Fibroblast of skin of abdomen (primary cell): ENCODE measurements at places on chromosomes 16 and 17.

DNA sequence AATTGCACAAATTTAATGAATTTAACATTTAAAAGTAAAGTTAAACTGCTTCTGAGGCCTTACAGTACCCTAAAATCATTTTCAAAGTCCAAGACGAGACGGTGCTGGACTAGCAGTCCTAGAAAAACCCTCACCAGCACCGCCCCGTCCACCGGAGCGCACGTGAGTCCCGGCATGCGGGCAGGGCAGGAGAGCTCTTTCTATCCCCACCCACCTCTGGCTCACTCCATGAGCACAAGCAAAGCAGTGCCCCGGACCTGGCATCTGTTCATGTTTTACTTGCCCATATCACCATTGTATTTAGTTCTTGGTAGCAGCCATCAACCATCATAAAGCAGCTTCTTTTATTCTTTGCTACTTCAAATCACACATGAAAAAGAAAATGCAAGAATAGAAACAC lies 41.7 kb downstream of the ANKRD11 start:
- no peak for DNase-seq

DNA sequence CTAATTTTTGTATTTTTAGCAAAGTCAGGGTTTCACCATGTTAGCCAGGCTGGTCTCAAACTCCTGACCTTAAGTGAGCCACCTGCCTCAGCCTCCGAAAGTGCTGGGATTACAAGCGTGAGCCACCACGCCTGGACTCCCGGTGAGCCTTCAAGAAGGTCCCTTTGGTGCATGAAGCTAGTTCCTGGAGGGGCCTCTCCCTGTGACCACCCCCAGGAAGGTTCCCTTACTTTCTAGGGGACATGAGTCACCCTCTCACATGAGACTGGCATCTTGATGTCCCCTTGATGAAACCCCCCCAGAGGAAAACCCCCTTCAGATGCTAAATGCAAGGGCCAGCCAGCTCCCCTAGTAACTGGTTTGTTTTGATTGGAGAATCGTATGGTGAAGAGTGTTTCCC lies 12.8 kb downstream of the CARHSP1 start:
- DNase-seq: no peak

DNA sequence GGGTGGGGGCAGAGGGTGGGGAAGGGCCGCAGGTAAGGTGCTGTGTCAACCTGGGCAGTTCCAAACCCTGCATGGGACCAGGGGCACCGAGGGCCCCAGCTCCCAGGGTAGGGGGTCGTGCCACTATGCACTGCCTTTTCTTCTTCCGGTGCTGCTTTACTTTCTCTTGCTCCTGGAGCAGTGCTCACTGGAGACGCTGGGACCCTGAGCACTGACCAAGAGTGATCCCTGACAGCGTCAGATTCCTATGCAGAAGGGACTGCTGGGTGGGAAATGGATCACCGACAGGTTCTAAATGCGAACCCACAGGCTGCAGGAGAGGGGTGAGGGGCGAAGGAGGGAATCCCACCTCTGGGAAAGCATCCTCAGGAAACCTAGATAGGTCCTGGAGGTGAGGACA lies 470.1 kb downstream of the SOX9 start:
- no peak for DNase-seq

DNA sequence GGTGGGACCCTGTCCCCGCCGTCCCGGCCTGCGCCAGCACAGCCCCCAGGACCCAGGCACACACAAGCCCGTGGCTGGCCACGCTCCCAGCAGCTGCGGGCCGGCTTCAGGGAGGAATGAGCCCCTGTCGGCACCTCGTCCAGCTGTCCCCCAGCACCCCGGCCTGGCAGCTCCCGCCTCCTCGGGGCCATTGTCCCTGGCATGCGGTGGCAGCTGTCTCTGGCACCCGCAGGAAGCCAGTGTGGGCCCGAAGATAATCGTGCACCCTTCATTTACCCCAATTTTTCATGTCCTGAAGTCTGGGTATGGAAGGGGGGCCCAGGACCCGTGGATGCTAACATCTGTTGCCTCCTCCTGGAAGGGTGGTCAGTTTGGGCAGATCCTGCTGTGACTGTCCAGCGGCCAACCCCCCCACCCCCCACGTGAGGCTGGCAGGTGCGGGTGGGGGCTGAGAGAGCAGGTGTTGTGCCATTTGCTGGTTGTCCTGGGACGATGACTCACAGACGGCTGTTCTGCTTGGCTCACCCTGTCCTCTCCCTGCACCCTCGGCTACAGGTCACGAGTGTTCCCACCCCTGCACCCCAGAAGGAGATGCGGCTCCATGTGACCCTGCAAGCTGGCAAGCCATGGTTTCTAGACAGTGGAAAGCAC lies 4.0 kb upstream of the LMF1 start:
- DNase-seq: no peak

- no peak for DNase-seq
Observed at GRCh38 chr16:69187446-69188235, 677 bp downstream of the SNTB2 start.

- peak; percentile 49 for DNase-seq
Observed at GRCh38 chr17:77096570-77097214, 44.1 kb upstream of the SEC14L1 start.

DNA sequence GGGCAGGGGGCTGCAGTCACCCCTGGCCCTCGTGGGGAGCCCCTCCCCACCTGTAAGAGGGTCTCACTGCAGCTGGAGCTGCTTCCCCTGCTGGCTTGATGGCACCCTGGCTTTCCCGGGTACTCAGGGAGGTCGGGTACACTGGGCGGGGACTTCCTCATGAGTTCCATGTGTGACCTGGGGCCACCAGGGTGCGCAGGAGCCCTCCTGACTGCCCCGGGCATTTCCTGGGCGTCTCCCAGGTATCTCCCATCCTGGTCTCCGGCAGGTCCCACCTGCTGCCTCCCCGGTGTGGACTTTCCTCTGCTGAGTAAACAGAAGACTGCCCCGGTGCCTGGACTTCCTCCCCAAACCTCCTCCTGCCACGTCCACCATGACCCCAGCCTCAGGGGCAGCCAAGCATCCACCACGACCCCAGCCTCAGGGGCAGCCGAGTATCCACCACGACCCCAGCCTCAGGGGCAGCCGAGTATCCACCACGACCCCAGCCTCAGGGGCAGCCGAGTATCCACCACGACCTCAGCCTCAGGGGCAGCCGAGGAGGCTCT lies 40.9 kb downstream of the CBFA2T3 start:
- DNase-seq: no peak
